ENCODE measurements at places on chromosomes 13 and 19.
A peak's percentile ranks its signal among the peaks of the same experiment; 100 is the strongest.

GRCh38 chr19:3979674-3980352 lies 5.5 kb downstream of the EEF2 start:
- DNase-seq, result no peak

DNA sequence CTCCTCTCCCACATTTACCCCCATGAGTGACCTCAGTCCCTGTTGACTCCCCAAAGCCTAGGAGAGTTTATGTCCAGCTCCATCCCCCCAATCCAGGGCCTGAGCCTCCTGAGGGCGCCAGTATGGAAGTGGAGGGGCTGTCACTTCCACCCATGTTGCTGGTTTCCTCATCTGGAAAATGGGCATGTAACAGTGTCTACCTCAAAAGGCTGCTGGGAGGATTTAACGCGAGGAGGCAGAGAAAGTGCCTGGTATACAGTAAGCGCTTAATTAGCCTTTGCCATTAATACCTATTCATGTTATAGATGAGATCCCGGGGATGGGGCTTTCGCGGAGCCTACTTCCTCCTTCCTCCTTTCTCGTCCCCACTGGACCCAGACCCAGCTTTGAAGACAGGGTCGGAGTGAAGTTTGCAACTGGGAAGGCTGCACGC lies 476 bp downstream of the TYK2 start:
- DNase-seq, result no peak

DNA sequence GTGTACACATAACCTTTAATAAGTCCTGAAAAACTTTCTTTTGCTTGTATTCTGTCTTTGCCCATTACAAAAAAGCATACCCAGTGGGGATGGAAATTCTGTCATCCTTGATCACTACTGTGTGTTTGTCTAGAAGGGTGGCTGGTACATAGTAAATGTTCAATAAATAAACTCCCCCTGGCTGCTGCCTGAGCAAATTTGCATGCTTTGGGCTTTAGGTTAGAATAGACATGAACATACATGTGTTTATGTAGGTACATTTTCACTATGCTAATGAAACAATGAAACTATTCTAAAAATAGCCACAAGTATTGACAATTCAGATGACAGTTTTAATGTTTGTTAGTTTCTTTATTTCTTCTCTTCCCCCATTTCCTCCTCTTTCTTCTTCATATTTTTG lies 36.1 kb downstream of the TNFSF13B start:
- no peak for DNase-seq

- DNase-seq, result no peak
These were observed 784 bp downstream of the BCL3 start for GRCh38 chr19:44749292-44749691.

GRCh38 chr13:108943842-108944241 lies 314.4 kb downstream of the MYO16 start:
- DNase-seq, result no peak

DNA sequence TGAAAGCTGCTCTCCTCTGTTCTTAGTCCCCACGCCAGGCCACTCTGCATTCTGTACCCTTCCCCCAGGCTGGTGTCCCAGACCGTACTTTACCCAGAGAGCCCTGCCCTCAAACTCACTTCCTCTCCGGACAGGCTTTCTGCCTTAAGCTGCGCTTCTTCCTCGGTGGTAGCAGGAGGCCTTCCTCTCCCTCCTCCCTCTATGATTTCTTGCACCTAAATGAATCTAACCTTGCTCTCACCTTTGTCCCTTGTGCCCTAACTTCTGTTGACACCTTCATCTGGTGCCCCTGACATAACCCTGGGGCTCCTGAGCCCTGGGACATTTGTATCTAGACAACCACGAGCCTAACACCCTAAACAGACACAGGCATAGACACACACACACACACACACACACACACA lies 29.6 kb upstream of the CEACAM21 start:
- DNase-seq, result peak; percentile 70

DNA sequence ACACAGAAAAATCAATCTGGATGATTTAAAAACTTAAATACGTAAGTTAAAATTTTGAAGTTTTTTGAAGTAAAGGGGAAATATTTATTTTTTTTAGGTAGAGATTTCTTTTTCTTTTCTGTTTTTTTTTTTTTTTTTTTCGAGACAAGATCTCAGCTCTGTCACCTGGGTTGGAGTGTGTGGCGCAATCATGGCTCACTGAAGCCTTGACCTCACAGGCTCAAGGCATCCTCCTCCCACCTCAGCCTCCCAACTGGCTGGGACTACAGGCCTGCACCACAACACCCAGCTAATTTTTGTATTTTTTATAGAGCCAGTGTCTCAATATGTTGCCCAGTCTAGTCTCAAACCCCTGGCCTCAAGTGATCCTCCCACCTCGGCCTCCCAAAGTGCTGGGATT lies 120.4 kb upstream of the CLDN10 start:
- no peak for DNase-seq

GRCh38 chr13:100517728-100518127 lies 70.9 kb downstream of the GGACT start:
- DNase-seq, result no peak

DNA sequence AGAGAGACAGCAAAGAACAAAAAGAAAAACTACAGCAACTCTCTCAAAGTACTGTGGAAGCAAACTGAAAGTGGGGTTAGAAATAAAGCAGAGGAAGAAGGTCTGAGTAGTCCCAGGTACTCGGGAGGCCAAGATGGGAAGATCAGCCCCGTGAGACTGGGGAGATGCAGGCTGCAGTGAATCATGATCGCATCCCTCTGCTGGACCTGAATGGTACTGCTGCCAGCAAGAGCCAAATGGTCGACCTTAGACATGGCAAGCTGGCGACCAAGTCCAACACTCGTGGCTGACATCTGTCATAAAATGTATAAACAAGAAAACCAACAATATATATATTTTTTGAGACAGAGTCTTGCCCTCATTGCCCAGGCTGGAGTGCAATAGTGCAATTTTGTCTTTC lies 33.7 kb upstream of the ZNF724 start:
- DNase-seq, result peak; percentile 71

GRCh38 chr13:103006641-103007426 lies 59.4 kb downstream of the SLC10A2 start:
- DNase-seq, result no peak

DNA sequence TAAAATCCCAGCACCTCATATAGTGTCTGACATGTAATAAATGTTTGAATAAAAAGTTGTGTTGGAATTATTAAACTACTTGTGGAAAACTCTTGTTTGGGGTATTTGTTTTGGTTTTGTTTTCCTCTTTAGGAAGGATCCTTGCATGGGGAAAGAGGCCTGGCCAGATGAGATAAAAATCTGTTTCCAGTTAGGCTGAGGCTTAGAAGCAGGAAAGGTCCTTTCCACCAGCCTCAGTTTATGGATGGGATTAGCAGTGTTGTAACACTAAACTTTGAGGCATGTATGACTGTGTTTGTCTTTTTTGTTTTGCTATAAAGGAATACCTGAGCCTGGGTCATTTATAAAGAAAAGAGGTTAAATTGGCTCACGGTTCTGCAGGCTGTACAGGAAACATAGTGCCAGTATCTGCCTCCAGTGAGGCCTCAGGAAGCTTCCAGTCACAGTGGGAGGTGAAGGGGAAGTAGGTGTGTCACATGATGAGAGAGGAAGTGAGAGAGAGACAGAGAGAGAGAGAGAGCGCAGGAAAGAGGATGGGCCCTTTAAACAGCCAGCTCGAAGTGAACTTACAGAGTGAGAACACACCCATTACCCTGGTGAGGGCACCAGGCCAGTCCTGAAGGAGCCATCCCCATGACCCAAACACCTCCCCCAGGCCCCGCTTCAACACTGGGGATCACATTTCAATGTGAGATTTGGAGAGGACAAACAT lies 21.6 kb downstream of the SPATA13 start:
- peak; percentile 21 for DNase-seq

- DNase-seq, result no peak
These were observed 157.4 kb downstream of the TNFSF13B start for GRCh38 chr13:108426893-108427292.

DNA sequence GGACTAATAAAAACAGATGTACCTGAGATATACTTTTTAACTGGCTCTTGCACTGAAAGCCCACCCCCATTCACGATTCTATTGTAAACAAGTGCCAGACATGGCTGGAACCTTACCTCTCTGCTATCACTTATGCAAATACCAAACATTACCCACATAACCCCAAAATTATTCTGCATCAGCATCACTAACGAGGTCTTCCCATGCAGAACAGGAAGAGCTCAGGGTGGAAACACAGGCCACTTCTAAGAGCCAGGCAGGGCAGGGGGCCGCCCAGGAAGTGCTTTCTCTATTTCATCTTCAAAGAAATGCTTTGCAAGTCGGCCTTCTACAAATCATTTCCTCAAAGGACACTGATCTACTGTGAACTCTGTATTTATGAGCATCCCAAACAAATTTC lies 7.3 kb downstream of the IRS2 start:
- DNase-seq, result peak; percentile 82

GRCh38 chr19:31913103-31913661 lies 432.2 kb upstream of the ZNF507 start:
- no peak for DNase-seq

DNA sequence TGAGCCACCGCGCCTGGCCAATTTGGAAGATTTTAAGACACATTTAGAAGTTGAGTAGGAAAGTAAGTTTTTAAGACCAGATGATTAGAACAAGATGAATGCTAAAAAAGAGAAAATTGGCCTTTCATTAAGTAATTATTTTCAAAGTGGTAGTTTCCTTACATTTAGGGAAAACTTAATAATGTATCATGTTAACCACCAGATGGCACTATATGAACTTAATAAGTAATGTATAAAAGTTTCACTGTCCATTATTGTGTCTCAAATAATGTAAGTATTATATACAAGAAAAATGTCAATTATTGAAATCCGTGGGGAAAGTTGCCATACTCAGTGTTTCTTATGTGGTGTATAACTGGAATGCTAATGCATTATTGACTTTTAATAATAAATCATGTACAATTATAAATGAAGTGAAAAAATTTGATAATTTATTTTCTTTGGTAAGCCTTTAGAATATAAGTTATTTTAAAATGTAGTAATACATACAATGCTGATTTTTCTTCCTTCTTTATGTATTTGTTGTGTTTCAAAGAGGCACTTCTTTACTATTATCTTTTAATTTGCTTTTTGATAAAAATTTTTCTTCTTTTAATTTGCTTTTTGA lies 29.2 kb downstream of the COG6 start:
- no peak for DNase-seq

- no peak for DNase-seq
These were observed 592.5 kb downstream of the KCTD12 start for GRCh38 chr13:76293751-76294150.

GRCh38 chr19:17404621-17405249 lies 695 bp downstream of the BST2 start:
- DNase-seq, result peak; percentile 41

DNA sequence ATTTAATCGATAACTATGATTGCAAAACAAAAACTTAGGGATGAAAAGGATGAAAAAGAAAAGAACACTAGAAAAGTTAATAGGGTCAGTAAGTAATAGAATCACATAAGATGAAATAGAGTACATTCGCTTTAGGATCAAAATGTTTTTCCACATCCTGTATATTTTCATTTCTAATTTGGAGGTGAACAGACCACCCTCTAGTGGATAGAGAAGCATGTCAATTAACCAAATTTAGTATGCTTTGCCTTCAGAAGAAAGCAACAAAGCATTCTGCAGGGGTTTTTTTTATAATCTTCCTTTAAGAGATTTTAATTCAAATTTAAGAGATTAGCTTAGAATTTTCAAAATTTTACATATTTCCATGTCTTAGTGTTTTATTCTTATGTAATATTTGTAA lies 611.0 kb upstream of the SGCG start:
- no peak for DNase-seq

DNA sequence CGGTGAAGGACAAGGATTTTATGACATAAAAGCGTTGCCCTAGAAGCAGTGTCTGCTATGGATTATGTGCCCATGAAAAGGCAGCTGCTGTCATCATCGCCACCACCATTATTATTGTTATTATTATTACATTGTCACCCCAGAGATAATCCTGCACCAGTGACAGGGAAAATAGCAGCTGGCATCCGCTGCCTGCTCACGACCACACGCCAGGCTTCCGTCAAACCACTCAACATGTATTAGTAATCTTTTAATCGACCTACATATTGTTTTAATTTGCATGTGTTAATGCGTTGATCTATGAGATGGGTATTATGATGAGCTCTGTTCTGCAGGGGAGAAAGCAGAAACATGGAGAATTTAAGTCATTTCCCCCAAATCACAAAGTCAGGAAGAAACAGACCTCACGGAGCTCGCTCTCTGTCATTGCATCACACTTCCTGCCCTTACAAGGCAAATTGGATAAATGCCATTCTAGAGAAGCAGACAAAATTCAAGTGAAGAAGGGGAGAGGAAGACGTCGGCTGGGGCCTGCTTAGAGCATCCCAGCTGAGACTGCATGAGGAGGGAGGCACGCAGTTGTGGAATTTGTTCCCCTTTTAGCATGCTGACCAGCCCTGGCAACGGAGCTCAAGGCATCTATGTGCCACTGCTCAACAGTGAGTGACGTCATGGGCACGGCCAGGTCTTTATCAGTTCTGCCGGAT lies at the start of gene FFAR3:
Gene FFAR3, plus strand, starts transcription at position 594 of the 707 bp plus-strand sequence. CDS start 431 bp downstream, outside the sequence.
- peak; percentile 43 for DNase-seq

DNA sequence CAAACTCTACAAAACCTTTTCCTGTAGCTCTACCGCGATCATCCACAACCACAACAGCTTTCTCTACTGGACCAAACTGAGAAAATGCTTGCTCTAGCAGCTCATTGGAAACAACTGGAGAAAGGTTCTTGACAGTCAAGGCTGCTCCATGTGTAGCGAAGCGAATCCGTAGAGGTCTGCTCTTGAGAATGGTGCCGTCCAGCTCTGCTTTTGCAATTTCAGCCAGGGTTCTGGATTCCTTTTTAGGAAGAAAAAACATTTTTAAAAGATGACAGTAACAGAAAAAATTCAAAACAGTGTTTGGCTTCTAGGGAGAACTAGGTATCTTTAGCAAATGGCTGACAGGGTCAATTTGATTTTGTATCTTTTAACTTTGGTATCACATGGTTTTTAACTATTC lies 10.4 kb downstream of the PSPC1 start:
- no peak for DNase-seq

DNA sequence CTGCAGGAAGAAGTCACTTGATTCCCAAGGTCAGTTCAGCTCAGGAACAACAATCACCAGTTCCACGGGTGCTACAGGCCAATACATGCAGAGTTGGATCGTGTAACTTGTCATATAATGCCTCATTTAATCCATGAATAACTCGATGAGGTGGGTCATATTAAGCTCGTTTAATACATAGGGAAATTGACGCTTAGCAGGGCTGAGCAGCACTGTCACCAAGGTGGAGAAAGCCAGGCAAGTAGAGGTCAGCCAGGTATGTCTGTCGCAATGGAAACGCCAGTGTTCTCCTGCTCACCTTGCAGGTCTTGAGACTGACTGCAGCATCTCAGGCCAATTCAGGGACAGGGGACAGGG lies 52.3 kb downstream of the CCDC70 start:
- no peak for DNase-seq

- DNase-seq, result no peak
These were observed 2.1 kb downstream of the RASA3 start for GRCh38 chr13:114130131-114130836.

- DNase-seq, result peak; percentile 72
These were observed 3.7 kb upstream of the CLPTM1 start for GRCh38 chr19:44951179-44952159.
